HFFc6 (cell line): ENCODE measurements at places on chromosomes 11 and 22.

DNA sequence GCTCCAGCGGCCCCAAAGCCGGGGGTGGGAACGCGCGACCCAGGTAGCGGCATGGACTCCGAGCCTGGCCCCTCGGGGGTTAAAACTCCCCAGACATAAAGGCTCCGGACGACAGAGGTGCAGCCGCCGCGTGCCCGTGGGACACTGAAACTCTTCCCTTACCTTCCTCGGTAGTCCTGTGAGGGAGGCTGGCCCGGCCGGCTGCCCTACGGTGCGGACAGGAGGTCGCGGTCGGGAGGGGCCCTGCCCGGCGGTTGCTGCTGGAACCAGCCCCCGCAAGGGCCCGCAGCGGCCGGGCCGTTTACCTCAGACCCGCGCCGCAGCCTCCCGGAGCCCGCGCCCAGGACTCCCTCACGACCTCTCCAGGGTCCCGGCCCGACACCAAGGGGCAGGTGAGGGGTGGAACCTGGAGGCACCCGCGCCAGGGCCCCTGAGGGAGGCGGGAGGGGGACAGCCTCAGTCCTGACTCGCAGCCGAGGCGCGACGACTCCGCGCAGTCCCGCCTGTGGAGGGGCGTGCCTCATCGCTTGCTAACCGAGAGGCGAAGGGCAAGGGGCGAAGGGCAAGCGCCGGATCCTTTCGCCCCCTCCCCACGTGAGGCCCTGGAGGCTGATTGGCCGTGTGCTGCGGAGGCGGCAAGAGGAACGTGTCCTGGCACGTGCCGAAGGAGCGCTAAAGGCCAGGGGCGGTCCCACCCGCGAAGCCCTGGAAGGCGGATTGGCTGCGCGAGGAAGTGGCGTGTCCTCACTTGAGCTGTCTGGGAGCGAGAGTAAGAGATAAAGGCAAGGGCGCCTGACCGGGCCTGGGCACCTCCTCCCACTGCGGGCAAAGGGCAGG lies at the start of gene UPB1:
UPB1 (plus strand) TSS at position 805 of the 837 bp plus-strand sequence. CDS start 72 bp downstream, outside the sequence.
- no peak for DNase-seq

DNA sequence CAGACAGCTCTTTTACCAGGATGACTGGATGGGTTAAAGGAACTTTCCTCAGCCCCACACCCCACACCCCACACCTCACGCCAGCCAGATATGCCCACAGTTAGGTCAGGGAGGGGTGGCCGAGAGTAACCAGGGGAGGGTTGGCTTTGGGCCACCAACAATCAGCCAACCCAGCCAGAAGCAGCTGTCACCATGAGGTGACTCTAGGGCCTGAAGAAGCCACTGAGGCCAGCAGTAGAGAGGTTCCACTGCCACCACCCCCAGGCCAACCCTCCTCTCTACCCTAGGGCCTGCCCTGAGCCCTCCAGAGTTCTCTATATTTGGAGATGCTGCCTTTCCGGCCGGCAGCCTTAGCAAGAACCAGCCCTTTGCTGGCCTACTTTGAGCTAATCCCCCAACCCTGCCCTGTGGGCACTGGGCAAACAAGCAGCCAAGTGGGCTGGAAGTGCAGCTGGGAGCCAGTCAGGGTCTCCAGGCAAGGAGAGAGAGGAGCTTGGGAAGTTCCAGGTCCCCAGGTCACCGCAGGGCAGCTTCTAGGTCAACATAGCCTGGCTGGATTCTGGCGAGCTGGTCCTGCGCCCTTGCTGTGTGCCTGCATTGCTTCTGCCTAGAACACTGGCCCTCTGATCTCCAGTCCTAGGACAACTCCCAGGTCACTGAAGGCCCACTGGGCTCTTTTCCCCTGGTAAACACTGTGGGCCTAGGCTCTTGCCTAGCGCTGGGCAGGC lies 12.0 kb upstream of the SYT8 start:
- DNase-seq = no peak

GRCh38 chr11:8096575-8096974 lies 15.6 kb downstream of the TUB start:
- no peak for DNase-seq

GRCh38 chr11:57426439-57426928 lies 437 bp downstream of the SLC43A3 start:
- DNase-seq = no peak

DNA sequence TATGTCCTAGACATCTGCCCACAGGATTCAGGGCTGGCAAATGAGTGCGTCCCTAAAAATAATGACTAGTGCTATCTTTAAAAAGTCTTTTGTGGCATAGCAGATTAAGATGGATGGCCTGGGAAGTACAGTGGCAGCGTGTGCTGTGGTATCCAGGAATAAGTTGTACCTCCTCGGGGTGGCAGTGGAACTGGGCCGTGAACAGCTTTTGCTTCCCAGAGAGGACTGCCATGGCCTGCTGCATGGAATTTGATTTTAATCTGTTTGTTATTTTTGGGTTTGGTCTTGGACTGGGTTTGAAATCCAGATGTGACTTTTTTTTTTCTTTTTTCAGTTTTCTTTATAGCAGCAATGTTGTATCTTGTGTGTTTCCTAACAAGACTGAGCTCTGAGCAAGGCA lies 71.3 kb upstream of the PARVG start:
- DNase-seq = no peak

DNA sequence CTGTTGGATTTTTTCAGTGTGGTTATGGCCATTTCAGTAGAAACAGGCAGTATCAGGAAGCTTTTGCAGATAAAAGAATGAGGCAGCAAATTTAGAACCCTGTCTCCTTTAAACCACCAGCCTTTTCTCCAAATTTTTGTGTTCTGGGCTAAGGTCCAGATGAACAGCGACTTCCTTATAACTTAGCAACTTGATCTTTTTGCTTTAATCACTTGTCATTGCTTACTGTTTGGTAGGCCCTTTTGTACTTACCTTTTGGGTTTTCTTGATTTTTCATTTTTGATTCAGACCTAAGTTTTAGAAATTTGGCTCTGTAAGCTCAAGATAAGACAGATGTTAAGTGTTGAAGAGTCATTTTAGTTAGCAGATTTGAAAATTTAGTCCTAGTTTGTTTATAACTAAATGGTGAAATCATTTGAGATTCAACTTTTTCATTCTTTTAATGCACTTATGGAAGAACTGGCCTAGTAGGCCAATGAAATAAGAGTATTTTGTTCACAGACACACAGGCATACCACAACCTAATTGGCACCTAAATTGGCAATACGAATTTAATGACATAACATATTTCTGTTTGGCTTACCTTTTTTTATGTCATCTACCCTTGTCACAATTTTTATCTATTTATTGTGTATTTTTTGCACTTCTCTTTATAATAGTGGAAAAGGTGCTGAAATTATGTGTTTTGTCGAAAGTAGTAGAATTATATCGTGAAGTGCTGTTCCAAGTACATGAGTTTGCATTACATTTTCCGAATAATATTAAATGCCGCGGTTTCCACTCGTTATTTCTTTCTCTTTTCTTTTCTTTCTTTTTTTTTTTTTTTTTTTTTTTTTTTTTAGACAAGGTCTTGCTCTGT lies 2.1 kb downstream of the RTN3 start:
- DNase-seq = peak; percentile 36

DNA sequence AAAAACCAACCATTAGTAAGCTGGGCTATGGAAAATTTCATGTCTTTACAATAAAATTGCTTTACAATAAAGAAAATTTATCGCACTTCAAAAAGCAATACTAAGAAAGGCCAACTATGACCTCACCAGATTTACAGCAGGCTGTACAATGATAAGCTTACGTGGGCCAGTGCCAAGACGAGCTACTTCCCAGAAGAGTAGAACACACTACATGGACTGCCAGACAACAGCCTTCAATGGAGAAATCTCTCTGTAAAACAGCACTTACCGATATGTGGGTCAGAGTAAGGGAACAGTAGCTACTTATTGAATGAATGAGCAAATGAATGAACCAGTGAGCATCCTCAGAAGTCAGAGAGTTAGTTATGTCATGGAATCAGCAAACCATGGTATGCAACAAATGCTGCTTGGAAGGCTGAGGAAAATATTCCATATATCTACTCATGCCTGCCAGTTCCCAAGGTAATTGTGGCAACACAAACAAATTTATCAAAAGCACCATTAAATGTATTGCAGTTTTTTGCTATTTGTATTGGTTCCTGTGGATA lies 74.4 kb downstream of the SLC36A4 start:
- no peak for DNase-seq

DNA sequence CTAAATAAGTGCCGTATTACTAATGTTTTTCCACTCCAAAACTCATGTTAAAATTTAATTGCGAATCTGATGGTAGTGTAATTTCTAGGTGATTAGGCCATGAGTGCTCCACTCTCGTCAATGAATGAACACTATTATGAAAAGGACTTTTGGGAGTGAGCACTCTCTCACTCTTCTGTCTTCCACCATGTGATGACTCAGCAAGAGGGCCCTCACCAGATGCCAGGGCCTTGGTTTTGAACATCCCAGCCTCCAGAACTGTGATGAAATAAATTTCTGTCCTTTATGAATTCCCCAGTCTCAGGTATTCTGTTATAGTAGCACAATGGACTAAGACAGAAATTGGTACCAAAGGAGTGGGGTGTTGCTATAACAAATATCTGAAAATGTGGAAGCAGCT lies 8.1 kb downstream of the JRKL start:
- DNase-seq = no peak

DNA sequence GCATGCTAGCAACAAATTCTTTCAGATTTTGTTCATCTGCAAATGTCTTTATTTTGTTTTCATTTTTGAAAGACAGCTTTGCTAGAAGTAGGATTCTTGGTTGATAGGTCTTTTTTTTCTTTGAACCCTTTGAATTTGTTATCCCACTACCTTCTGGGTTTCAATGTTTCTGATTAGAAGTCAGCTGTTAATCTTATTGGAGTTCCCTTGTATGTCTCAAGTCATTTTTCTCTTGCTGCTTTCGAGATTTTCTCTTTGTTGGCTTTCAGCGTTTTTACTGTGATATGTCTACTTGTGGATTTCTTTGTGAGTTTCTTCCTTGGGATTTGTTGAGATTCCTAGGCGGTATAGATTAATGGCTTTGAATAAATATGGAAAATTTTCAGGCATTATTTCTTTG lies 27.2 kb upstream of the MS4A8 start:
- DNase-seq = no peak

- DNase-seq = no peak
Observed at GRCh38 chr11:99320769-99321290, 300.1 kb downstream of the CNTN5 start.

DNA sequence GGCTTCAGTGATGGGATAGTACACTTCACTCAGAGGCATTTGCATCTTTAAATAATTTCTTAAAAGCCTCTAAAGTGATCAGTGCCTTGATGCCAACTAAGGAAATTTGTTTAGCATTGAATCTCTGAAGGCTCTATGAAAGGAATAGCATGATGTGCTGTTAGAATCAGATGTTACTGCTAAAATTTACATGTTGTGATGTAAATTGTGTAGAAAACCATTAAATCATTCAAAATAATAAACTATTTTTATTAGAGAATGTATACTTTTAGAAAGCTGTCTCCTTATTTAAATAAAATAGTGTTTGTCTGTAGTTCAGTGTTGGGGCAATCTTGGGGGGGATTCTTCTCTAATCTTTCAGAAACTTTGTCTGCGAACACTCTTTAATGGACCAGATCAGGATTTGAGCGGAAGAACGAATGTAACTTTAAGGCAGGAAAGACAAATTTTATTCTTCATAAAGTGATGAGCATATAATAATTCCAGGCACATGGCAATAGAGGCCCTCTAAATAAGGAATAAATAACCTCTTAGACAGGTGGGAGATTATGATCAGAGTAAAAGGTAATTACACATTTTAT lies 4.6 kb downstream of the MALAT1 start:
- peak; percentile 45 for DNase-seq

DNA sequence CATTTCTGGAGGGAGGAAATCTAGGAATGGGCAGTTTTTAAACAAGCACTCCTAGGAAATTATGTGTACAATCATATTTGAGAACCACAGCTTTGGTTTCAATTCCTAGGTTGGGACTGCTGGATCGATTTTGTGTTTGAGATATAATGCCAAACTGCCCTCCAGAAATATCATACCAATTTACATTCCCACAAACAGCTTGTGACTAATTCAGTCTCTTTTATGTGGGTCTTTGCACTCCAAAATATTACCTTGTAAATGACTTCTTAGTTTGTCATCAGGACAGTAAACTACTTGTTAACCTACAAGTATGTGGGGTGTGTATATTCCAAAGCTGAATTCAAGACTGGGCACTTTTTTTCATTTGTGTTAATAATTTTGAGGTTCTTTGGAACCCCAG lies 9.8 kb upstream of the BARX2 start:
- no peak for DNase-seq

- peak; percentile 34 for DNase-seq
Observed at GRCh38 chr11:101880222-101880621, 34.6 kb upstream of the CEP126 start.

DNA sequence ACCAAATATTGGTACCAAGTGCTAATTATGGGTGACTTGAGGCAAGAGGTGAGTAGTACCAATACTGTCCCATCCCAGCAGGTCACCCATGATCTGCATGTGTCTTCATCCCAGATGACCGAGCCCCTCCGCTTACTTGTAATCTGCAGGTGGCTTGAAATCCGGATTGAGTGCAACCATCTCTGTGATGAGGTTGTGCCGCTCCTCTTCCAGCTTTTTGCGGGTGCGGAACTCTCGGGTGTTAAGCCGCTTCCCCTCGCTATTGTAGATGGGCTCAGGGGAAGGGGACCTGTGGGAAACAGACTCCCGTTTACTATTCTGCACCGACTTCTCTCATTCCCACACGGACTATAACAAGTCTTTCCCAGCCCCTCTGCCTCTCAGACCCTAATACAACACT lies 8.2 kb downstream of the SF1 start:
- no peak for DNase-seq

GRCh38 chr11:1000357-1001278 lies 35.9 kb downstream of the MUC6 start:
- DNase-seq = no peak

DNA sequence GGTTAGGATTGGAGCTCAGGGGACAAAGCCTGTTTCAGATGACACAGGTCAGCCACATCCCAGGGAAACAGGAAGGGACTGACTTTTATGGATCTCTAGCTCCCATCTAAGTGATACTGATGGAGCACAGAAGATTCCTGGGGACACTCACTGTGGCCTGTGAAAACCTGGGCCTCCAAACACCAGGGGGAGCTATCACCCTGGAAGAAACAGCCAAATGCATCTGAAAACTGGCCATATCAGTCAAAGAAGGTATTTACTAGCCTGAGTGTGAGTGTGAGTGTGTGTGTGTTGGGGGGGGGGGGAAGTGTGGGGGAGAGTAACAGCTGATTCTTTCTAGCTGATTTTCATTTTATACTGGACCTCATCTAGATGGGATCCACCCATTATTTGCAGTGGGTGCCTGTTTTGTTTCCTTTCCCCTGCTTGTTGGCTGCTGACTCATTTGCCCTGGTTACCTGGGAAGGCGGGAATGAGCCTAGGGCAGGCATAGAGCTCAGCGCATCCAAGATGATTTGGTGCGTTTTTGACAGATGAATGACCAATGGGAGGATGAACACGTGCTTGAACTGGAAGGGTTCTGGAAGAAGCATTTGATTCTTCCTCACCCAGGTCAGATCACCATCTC lies 284.0 kb downstream of the KIRREL3 start:
- DNase-seq = peak; percentile 25

GRCh38 chr22:23325183-23325582 lies 144.9 kb downstream of the BCR start:
- DNase-seq = no peak
